ENCODE measurements at places on chromosomes 7 and 10.

- DNase-seq = no peak
These were observed 38.4 kb downstream of the STAM start for GRCh38 chr10:17682236-17682946.

GRCh38 chr7:146720195-146720594 is 603.6 kb downstream of the CNTNAP2 start:
- DNase-seq = no peak

DNA sequence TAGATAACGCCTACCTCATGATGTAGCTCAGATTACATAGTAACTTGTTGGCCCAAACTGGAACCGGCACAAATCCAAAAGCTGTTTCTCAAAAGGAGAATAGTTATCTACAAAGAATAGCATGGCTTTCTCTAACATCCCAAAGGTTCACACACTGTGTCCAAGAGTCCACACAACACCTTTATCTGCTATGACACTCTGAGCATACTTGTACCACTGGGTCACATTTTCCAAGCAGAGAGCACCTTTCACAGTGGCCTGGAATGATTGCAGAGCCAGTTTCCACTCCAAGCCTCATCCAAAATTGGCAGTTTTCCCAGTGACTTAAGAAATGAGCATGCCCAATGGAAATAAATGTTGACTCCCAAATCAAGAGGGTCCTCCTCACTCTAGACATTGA is 155.3 kb downstream of the VWC2 start:
- DNase-seq = no peak

DNA sequence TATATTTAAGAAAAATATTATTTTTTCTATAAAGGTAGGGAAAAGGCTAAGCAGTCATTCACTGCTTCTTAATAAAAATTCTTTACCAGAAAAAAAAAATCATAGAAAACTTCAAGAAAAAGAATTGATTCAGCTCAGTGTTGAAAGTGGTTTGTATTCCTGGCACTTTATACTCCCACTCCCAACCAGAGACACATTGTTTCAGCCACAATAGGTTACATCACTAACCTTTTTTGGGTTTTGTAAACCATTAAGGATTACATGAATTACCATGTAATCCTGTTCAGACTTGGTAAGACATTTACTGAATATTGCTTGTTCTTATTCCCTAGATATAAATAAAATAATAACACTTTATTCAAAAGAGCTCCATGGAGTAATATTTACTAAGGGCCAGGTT is 46.6 kb downstream of the MINPP1 start:
- no peak for DNase-seq

- DNase-seq = no peak
These were observed 103.7 kb upstream of the ZMIZ1 start for GRCh38 chr10:78964952-78965633.

DNA sequence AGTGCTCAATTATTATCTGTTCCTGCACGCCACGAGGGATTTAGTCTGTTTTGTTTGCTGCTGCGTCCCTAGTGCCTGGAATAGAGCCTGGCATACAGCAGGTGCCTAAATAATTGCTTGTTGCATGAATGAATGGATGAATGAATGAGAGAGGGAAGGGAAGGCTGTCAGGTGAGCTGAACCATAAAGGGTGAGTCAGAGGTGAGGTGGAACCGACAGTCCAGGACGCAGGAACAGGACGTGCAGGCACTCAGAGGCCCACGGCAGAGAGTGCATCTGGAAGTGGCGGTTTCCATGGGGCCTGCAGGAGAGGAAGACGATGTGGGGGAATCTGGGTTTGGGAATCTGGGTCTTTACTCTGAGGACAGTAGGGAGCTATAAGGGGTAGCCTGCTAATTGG is 17.7 kb upstream of the PPIF start:
- DNase-seq = no peak
